ENCODE measurements at places on chromosomes 7 and 10. TPM values are rescaled to one million over a fixed set of nuclear protein-coding genes. Genes with fewer than 3 reads are reported as not detected.

GRCh38 chr10:34305189-34305588 is 509.9 kb downstream of the PARD3 start:
- no peak for DNase-seq
- H3K36me3 ChIP-seq = no peaks in the 10 kb centered on the region
- no peak overlapping the region for H3K27ac ChIP-seq

PNLIP gene
- not detected for total RNA-seq

- no peaks in the 10 kb centered on the region for H3K27me3 ChIP-seq
- peaks cover 1% of the 10 kb centered on the region for H3K36me3 ChIP-seq
- no peaks in the 10 kb centered on the region for H3K4me1 ChIP-seq
- DNase-seq = no peak
These were observed 4.2 kb upstream of the IDI2 start for GRCh38 chr10:1029838-1030237.

- no peaks in the 10 kb centered on the region for H3K27me3 ChIP-seq
- H3K36me3 ChIP-seq = peaks cover 3% of the 10 kb centered on the region
- DNase-seq = no peak
- peaks cover 10% of the 10 kb centered on the region for H3K4me1 ChIP-seq
- peak overlapping the region; percentile 36 for H3K27ac ChIP-seq
- no peak overlapping the region for H3K4me3 ChIP-seq
These were observed 44.6 kb upstream of the DLG5 start for GRCh38 chr10:77970869-77971803.

DNA sequence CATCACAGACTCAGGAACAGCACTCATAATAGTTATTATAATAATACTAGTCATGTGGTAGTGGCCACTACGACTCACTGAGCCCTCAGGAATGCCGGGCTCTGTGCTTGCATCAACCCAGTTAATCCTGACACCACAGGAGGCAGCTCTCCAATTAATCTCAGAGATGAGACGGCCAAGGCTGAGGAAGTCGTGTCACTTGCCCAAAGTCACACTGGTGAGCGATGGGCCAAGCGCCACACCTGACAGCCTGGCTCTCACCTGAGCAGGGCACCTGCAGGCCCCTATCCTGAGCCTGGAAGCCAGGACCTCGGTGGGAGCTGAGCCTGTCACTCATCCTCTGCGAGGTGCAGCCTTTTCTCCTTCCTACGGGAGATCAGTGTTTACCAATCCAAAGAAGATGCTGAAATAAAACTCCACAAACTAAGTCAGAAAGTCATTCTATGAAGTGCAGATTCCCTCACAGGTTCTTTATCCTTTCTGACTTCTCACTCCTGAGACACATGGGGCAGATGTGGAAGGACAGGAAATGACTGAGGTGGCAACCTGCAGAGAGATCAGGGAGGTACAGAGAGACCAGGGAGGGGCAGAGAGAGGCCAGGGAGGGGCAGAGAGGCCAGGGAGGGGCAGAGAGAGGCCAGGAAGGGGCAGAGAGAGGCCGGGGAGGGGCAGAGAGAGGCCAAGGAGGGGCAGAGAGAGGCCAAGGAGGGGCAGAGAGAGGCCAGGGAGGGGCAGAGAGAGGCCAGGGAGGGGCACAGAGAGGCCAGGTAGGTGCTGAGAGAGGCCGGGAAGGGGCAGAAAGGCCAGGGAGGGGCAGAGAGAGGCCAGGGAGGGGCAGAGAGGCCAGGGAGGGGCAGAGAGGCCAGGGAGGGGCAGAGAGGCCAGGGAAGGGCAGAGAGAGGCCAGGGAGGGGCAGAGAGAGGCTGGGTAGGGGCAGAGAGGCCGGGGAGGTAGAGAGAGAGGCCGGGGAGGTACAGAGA is 38.5 kb downstream of the VIPR2 start:
- H3K36me3 ChIP-seq = no peaks in the 10 kb centered on the region
- peaks cover 2% of the 10 kb centered on the region for H3K4me1 ChIP-seq
- no peaks in the 10 kb centered on the region for H3K27me3 ChIP-seq
- H3K27ac ChIP-seq = no peak overlapping the region
- no peak for DNase-seq
- H3K4me3 ChIP-seq = no peak overlapping the region

GRCh38 chr7:8536431-8536830 is 103.0 kb downstream of the NXPH1 start:
- no peaks in the 10 kb centered on the region for H3K27me3 ChIP-seq
- no peaks in the 10 kb centered on the region for H3K4me1 ChIP-seq
- no peak overlapping the region for H3K27ac ChIP-seq
- H3K36me3 ChIP-seq = no peaks in the 10 kb centered on the region

All from activated naive CD8-positive, alpha-beta T cell treated with anti-CD3 and anti-CD28 coated beads, Interleukin-2, amount 10 ng/mL, durations not matched to agents 7 days and 5 days (primary cell).